ENCODE measurements at places on chromosomes 3 and 15.

DNA sequence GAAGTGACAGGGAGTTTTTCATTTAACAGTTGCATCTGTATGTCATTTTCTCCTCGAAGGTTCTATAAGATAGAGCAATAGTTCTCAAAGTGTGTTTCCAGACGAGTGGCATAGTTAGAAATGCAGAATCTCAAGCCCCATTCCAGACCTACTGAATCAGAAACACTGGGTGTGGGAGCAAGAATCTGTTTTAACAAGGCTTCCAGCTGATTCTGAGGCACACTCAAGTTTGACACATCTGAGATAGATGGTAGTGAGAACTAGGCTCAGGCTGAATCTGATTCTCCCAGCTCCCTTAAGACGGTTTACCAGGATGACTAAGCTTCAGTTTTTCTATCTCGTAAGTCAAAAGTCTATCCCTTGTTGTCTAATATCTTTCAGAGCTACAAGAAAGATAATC, 159.8 kb upstream of the NUDT16 start:
- DNase-seq = no peak

- no peak for DNase-seq
These were observed 276.7 kb downstream of the CNTN4 start for GRCh38 chr3:2375376-2375775.

DNA sequence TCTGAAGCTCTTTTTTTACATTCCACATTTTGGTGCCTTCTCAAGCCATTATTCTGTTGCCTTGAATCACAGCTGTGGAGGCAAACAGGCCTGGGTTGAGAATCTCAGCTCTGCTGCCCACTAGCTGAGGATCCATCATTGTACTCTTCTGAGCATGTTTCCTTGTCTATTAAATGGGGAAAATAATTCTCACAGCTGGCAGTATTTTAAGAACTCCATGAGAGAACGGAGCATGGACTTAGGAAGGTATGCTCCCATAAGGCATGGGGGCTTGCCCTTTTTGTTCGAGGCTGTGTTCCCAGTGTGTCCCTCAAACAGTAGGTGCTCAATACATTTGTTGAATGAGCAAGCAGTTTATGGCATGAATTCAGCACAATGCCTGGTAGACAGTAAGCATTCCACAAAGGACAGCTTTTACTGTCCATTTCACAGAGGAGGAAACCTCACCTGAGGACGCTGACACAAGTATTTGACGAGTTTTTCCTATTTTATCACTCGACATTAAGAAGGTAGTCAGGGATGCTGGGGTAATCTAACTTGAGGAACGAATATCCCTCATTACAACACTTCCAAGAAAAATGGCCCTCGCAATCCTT, 2.1 kb upstream of the PTPRG start:
- peak; percentile 14 for DNase-seq

DNA sequence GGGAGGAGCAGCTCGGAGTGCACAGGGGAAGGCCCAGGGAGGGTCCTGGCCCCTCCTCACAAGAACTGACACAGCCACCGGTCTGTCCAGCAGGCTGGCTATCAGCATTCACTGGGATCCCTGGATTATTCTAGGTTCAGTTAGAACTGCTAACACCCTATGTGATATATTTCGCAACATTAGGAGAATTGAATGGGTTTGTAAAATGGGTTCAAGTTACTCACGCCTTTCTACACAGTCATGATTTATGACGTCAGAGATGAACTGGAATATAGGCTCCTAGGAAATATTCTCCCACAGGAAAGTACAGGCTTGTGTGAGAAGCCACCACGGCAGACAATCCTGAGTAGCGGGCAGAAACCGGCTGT, 969 bp upstream of the BSN start:
- no peak for DNase-seq

- DNase-seq = peak; percentile 88
These were observed 5.6 kb downstream of the CSK start for GRCh38 chr15:74787251-74788041.

- DNase-seq = no peak
These were observed 64.2 kb upstream of the UMPS start for GRCh38 chr3:124666067-124666466.

DNA sequence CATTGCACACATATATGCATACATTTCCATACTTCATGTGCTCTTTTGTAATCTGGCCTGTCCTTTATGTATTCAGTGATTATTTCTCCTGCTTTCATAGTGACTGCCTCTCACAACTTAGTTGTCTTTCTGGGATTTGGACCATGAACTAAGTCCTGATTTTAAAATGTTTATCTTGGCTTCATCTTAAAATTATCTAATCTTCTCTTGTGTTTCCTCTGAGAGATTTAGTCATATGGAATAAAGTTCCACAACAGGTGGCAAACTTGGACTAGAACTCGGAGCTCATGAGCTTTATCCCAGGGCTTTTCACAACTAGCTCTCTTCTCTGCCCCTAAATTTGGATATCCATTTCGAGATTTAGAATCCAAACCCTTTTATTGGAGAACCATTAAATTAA, 44.3 kb downstream of the U2SURP start:
- no peak for DNase-seq
